Effector memory CD8-positive, alpha-beta T cell (primary cell): ENCODE measurements at places on chromosomes 1 and 21.

DNA sequence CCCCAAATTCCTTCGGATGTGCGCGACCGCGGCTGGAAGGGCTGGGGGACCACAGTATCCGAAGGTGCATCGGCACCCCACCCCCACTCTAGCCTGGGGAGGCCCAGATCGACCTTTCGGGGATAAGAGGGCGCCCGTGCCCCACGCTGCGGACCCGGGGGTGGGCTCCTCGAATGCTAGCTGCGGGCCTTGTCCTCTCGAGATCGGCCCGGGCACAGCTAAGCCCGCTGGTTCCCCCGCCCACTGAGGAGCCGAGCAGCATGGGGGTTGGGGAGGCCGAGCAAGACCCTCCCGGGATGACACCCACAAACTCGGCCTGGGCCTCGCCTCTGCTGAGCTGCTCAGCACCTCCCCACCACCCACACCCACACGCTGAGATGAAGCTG lies 653 bp upstream of the IFFO2 start:
- DNase-seq, result no peak

DNA sequence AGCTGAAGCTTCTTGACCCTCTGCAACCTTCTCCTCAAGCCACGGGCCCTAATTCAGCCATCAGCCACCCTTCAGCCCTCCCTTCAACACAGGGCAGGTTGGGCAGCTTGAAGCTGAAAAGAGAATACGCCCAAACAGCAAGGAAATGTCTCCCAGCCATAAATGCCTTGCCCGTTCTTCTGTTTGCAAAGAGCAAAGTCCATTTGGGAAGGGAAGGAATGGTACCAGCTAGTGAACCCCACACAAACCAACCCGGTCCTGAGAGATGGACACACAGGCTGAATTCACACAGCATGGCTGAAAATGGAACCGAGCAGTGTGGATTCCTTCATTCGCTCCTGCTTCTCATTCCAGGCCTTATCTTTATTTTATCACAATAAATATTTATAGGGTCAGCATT lies 11.5 kb downstream of the PLEKHA6 start:
- no peak for DNase-seq

DNA sequence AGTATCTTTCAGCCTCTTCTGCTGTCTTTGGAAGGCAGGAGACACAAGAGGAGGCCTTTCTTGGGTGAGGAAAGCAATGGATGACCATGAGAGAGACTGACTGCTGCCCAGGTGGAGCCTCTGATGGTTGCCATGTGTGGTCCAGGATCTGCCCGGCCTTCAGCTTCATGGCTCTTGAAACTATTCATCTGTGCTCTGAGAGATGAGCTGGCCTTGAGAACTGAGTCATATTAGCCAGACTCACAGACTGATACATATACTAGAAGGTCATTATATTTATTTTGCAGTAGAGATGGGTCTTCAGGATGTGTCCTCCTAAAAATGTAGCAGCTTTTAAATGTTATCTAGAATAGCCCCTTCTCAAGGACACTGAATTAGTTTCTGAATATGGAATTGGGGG lies 33.7 kb downstream of the PTGFRN start:
- no peak for DNase-seq

GRCh38 chr1:230208619-230209261 lies 141.7 kb downstream of the GALNT2 start:
- DNase-seq, result peak; percentile 16

GRCh38 chr21:44925378-44925755 lies 4.7 kb upstream of the ITGB2 start:
- DNase-seq, result no peak

GRCh38 chr1:8937701-8938100 lies 8.0 kb upstream of the CA6 start:
- DNase-seq, result no peak

DNA sequence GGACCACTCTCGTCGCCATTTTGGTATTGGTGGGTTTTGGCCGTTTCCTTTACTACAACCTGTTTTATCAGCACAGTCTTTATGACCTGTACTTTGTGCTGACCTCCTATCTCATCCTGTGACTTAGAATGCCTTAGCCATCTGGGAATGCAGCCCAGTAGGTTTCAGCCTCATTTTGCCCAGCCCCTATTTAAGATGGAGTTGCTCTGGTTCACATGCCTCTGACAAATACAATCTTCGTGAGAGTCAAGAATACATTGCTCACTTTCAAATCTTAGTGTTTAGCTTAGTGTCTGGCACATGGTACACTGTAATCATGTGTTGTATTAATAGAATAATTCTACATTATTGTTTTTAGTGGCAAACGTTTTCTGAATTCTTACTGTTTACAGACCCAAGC lies 88.9 kb downstream of the BACH1 start:
- DNase-seq, result no peak

DNA sequence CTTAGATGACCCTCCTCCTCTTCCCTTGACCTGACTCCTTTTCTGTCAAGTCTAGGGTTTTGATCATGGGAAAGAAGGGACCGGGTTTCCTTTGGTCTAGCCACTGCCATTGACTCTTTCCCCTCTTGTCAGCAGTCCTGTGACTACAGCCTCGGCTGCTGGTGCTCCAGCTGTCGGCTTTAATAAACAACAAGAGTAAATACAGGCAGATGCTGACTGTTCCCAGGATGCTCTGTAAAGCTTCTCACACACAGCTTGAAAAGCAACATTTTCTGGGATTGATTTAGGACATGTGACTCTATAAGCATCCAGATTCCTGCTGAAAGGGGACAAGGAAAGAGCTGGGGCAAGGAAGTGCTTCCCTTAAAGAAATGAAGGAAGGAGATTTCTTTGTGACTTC lies 53.5 kb upstream of the CTTNBP2NL start:
- DNase-seq, result no peak

GRCh38 chr1:203286161-203286984 lies 18.9 kb upstream of the BTG2 start:
- no peak for DNase-seq

GRCh38 chr1:28256197-28256827 lies 3.0 kb upstream of the SESN2 start:
- peak; percentile 35 for DNase-seq

DNA sequence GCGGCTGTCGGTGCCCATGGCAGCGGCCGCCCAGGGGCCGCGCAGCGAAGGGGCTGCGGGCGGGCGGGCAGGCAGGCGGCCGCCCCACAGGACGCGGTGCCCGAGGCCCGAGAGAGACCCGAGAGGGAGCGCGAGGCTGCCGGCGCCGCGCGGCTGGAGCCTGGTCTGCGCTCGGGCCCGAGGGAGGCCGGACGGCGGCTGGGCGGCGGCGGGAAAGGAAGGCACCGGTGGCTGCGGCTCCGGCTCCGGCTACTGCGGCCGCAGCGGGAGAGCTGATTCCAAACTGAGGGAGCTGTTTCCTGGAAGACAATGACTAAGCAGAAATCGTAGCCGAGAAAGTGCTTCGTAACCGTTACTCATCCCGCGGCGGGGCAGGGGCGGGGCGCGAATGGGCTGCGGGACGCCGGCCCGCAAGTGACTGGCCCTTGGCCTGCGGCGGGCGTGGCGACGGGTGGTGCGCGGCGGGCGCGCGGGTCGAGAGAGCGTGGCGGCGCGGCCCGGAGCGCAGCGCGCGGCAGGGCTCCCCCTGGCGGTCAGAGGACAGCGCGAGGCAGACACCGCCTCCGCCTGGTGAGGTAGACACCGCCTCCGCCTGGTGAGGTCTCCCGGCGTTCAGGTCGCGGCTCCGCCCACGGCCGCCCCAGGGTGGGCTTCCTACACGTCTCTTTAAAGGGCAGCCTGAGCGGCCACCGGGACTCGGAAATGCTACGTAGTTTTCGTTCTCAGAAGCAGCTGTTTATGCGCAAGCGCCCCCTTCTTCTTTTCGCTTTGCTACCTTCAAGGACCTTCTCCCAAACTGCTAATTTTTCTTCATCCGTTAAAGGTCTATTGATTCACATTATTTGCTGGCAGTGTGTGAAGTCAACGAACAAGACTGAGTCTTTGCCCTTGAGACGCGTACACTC lies at the start of gene GCLM:
Gene GCLM, minus strand, starts transcription at position 285 of the 905 bp plus-strand sequence. Its CDS starts 267 bp downstream, at position 18.
- DNase-seq, result peak; percentile 89

DNA sequence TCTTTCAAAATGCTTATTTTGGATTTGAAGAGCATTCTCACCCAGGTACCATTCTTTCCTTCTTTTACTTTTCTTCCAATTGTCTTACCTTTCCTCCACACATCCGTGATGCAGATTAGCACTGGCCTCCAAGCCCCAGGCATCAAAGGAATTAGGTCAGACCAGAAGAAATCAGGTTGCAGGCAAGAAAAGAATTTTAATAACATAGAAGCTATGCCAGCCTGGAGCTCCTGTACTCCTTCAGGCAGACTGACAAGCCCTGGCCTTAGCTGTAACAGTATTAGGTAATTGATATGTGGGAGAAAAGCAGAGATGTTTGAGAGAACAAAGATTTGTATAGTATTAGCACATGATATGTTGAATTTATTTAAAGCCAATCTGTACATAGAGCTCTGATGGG lies 390.4 kb upstream of the ADGRL2 start:
- no peak for DNase-seq

DNA sequence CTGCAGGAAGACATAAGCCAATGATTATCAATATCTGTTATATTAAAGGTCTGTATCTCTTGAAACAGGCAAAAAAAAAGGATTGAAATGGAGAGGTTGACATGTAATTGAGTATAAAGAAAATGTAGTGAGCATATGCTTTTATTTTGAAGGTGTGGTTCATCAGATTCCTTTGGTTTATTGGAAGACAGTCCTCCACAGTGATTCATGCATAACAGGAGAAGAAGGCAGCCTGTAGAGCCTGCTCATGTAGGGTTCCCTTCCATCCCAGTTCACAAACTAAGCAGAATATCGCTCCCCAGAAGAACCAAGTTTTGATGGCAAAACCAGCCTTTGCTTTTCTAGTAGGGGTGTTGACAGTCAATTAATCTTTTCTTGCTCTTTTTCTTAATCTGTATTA lies 1016.8 kb upstream of the ADGRL4 start:
- no peak for DNase-seq

DNA sequence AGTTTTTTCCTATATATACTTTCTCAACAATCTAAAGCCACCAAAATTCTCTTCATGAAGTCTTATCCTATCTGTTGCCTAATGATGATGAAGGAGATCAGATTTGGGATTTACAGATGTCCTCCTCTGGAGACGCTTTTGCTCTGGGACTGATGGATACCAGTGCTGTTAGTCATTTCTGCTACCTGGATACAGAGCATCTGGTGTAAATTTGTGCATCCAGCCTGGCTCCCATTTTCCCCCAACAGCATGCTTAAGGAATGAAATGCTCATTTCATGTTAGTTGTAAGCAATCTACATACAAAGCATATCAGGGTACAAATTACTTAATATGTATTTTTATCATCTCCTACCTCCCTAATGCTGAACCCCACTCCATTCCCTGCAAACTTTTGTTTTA lies 57.7 kb downstream of the HNRNPR start:
- no peak for DNase-seq

- no peak for DNase-seq
Observed at GRCh38 chr1:211490038-211490678, 1.8 kb downstream of the RD3 start.

- DNase-seq, result no peak
Observed at GRCh38 chr1:179090522-179090921, 8.7 kb downstream of the TOR3A start.

DNA sequence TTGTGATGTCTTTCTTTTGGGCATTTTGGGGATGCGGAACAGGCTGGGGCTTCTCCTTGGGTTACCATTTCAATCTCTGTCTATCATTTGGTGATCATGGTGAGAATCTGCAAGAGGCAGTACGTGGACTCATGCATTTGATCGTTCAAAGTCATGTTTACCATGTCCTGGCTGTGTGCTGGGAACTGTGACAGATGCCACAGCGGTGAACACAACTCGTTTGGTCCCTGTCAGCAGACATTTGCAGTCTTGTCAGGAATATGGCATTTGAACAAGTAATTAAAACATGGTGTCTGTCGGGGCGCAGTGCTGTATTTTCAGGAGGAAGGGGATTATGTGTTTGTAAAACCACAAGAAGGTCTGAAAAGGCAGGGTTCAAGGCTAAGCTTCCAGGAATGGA lies 103.3 kb upstream of the IGSF21 start:
- no peak for DNase-seq

GRCh38 chr1:11178021-11179015 lies 10.8 kb upstream of the ANGPTL7 start:
- no peak for DNase-seq

- no peak for DNase-seq
Observed at GRCh38 chr1:69777971-69778370, 210.2 kb downstream of the LRRC7 start.

DNA sequence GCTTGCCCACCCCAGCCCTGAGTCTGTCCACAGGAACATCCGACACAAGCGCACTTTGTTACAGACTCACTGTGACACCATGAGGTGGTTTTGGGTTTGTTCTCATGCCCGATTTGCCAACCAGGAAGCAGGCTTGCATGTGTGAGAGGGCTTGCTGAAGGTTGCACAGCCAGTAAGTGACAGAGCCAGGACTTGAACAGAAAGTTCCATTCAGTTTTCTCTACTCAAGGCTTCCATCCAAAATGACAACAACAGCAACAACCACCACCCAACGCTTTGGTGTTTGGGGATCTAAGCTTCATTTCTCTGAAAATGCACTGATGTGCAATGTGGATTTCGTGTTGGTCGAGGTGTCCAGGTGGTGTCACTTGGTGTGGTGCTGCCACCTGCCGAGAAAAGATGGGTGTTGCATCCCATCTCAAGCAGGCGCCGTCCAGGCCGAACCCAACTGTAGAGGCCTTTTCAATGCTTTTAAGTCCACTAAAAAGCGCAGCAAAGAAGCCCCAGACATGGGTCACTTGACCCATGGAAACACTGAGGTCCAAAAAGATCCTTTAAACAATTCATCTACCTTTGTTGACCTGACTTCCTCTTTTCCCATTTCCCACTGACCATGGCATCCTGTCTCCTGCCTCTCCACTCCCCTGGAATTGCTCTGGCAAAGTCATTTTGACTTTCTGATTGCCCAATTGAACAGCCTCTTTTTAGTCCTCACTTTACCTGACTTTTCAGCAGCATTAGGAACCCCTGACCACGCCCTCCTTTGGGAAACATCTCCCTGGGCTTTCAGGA lies 12.2 kb downstream of the CITED4 start:
- DNase-seq, result peak; percentile 78

- DNase-seq, result no peak
Observed at GRCh38 chr21:29145354-29145782, 14.9 kb downstream of the MAP3K7CL start.

GRCh38 chr1:156599811-156600210 lies 1.5 kb downstream of the GPATCH4 start:
- no peak for DNase-seq

DNA sequence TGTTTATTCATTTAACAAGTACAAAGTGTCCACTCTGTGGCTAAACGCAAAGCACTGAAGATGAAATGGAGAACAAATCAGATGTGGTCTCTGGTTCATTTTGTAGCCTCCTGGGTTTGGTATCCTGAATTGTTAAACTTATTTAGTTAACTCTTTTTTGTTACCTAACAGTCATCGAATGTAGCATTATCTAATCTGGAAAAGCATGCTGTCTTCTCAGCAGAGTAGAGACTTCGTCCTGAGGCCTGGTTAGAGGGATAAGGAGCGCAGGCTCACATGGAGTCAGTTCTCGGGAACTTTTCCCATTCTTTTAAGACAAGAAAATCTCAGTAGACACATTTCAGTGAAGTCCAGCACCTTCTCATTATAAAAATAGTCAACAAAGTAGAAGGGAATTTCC lies 33.1 kb upstream of the SH3D21 start:
- DNase-seq, result no peak
